ENCODE measurements at places on chromosomes 5 and 9.

DNA sequence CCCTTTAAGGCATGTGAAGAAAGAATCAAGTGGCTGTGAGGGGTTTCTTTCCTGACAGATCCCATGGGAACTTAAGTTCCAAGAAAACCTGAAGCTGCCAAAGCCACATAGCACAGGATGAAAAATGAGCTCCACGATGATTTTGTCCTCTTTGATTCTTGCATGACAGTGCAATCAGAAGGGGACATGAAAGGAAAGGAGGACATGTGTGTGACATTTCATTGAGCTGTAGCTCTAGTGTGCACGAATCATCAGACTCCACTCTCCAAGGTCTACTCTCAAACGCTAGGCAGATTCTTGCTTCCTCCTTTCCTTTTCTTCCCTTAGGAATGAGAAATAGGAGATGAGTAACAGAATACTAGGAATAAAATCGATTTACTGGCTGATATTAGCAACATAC is 142.0 kb downstream of the ZNF608 start:
- DNase-seq = no peak

DNA sequence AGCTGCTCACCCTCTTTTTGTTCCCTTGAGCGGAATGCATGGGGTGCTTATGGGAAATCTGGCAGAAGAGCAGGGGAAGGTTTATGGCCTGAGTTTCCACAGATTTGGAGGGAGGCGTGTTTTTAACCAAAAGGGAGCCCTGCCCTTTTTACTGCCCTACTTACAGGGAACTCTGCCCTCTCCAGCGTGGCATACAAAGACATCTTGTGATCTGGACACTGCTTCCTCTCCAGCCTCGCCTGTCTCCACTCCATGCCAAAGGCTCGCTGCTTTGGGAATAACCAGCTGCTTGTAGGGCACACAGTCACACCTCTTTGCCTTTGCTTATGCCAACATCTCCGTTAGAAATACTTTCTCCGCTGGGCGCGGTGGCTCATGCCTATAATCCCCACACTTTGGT is 314.2 kb downstream of the ARHGAP26 start:
- no peak for DNase-seq

- DNase-seq = no peak
Measured at GRCh38 chr9:120412425-120412951, 167.5 kb downstream of the CDK5RAP2 start.

DNA sequence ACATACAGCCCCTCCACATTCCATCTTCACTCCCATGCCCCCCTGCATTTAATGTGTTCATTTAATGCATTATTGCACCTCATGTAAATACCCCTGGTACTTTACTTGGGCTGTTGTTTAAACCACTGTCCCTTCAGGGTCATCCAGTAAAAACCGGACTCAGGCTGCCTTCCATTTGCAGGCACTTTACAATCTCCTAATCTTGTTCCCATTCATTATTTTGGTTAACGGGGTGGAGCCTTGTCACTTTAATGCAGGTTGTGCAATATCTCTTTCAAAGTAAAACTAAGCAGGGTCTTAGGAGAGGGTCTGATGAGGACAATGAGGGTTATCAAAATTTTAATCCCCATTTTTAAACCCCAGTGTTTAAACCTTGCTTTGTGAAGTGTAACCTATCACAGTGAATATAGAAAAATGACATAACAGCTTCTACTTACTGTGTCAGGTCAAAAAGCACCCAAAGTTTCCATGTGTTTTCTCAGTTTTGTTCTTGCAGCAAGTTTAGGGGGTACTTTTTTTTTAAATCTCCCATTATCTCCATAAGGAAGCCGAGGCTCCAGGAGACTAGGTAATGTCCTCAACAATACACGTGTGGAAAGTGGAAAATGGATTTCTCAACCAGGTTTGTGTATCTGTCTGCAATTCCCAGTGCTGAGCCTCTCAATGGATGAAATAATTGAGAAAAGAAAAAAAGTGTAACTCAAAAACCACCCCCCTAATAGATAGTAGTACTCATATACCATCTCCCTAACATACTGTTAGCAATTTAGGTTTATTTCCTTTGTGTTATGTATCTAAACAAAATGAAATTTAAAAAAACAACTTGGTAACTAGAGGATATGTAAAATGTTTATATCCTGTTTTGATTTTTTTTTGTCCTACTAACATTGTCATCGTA is 54.2 kb upstream of the SPRY4 start:
- DNase-seq = no peak

- DNase-seq = no peak
Measured at GRCh38 chr5:172871982-172872381, 37.9 kb downstream of the ERGIC1 start.

DNA sequence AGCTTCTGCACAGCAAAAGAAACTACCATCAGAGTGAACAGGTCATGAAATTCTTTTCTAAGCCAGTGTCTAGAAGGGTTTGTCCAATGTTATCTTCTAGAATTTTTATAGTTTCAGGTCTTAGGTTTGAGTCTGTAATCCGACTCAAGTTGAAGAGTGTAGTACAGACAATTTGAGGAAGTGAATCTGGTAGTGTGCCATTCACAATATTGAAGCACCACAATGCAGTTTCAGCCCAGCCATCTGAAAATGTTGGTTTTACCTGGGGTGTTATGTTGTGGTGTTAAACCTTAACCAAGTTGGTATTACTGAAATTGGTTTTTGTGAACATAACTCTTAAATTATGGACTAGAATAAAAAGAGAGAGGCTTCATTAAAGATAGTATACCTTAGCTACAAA is 77.2 kb downstream of the ADAMTS16 start:
- DNase-seq = no peak

GRCh38 chr5:23221831-23222230 is 285.6 kb upstream of the PRDM9 start:
- DNase-seq = no peak

DNA sequence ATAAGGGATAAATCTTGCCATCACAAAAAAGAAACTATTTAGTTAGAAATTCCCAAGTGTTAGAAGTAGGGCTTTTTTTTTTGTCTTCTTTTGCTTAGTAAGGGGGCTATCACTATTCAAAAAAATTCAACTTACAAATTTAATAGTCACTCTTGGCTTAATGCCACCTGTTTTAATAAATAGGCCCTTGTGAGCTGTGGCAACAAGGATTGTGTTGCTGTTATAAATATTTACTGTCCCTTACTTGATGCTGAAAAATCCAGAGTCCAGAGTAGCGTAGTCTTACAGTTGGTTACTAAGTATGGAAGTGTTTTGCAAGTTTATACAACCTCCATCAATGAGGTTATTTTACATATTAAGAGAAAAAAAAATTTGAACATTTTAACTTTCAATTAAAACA is 21.4 kb upstream of the CEP78 start:
- no peak for DNase-seq

GRCh38 chr9:114688909-114689610 is 7.1 kb upstream of the TEX48 start:
- DNase-seq = no peak

GRCh38 chr9:73529666-73530065 is 378.0 kb downstream of the ANXA1 start:
- no peak for DNase-seq

DNA sequence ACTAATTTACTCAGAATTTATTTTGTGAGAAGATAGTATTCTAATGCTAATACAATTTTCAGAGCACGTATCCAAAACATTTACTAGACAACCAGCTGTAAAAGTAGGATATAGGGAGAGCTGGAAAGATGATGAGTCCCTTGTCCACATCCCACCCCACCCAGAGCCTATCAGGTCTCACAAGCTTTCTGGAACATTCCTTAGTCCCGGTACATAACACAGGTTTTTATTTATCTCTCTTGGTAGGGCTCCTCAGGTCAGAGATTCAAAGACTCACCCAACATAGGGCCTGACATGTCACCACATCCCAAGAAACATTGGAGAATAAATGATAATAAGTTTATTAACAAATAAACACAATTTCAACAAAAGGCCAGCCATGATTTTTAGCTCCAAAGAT is 13.8 kb upstream of the RAD23B start:
- no peak for DNase-seq

- no peak for DNase-seq
Measured at GRCh38 chr9:129351642-129352145, 173.6 kb upstream of the IER5L start.

DNA sequence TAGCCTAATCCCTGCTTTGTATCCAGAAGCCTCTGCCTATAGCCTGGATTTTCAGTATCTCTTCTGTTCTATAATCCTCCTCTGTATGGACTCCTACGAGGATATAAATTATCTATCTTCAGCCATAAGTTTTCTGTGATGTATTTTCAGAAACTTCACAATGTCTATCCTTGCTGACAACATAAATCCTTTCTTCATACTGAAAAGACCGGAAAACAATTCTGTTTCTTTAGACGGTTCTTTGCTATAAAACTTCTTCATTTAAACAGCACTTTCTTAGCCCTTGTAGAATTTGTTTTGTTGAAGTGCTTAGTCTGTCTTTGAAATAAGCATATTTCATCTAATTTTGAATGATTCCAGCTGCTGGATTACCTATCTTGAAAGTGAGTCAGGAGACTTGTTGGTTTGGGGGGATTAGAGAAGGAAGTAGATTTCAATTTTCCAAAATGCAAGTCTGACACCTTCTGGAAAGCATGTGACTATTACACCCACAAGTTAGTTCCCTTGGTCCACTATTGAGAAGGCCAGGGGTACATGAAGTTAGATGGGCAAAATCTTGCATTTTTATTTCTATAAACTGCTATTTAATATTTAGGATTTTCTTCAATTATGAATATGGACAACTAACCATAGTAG is 96.3 kb upstream of the RANBP3L start:
- DNase-seq = no peak

DNA sequence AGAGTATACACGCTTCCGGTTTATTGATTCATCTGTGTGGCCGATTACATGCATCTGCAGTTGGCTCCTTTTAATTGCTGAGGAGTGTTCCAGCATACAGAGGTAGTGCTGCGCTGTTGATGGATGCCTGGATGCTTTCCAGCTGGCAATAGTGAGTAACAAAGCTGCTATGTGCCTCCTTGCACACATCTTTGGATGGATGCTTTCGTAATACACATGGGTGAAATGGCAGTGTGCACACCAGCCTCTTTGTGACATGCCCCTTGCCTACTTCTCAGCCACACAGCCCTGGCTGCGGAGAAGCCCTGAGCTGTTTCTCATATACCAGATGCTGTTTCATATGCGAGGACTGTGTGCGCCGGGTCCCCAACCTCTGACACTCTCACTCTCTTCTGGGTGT is 151.0 kb downstream of the GADD45G start:
- DNase-seq = no peak

DNA sequence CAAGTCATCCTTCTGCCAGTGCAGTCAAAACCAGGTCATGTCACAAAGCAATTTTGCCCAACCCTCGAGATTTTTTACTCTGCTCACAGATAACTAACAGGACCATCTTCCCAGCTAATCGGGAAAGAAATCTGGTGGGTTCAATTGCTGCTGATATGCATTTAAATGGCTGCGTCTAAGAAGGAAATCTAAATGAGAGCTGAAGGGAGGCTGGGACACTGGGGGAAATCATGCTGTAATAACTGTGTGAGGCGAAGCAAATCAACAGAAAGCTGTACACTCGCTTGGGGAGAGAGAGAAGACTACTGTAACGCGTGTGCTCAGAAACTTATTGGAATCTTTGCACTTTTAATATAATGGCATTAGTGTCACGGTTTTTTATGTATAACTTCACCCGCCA is 535.0 kb downstream of the CDK5RAP2 start:
- no peak for DNase-seq

- DNase-seq = no peak
Measured at GRCh38 chr5:132462333-132462732, 28.2 kb downstream of the IRF1 start.

DNA sequence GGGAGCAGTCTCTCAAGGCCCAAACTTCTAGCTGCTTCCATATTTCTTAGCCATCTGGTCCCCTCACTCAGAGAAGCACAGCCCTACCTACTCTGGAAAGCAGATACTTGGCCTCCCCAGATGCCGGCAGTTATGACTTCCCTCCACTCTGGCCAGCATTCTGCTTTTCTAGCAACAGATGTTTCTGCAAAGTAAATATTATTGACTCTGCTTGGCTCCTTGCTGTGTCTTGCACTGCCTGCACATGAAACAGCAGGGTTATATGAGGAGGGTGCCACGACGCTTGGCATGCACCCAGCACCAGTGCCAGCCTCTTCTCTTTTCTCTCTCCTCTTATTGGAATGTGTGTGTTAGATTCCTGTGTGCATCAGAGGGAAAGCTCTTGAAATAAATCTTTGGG is 99.7 kb downstream of the ARHGAP26 start:
- DNase-seq = no peak

DNA sequence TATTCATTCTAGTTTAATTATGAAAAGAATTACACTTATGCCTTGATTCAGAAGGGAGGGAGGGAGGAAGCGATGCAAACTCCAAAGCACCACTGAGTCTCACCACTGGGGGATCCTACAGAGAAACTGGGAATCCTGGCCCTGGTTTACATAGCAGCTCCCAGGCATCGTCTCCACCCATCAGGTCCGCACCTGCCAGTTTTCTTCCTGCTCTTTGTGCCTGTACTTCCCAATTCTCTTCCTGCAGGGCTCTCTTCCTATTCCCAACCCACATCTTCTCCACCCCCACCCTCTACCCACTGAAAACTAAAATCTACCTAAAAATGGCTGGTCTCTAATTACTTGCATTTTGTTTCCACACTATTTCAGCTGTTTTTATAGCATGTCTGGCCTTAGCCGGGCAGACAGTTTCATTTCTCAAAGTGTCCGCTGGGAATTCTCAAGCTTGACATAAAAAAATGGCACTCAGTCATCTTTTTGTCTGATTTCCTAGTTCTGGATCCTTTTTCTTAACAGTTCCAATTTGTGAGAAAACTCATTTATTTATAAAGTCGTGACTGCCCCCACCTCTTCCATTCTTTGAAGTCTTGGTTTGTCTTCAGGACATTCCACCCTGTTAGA is 1.6 kb upstream of the TNIP1 start:
- no peak for DNase-seq

GRCh38 chr9:95125652-95126051 is 191.9 kb downstream of the FANCC start:
- no peak for DNase-seq

- no peak for DNase-seq
Measured at GRCh38 chr9:3848445-3849114, 322.8 kb upstream of the RFX3 start.

GRCh38 chr5:40904205-40904993 is 4.9 kb upstream of the C7 start:
- DNase-seq = no peak

- no peak for DNase-seq
Measured at GRCh38 chr9:136178061-136178772, 26.7 kb downstream of the LHX3 start.

GRCh38 chr5:136957428-136957827 is 541.7 kb downstream of the SPOCK1 start:
- no peak for DNase-seq

GRCh38 chr5:172003746-172004145 is 2.7 kb downstream of the FBXW11 start:
- no peak for DNase-seq

DNA sequence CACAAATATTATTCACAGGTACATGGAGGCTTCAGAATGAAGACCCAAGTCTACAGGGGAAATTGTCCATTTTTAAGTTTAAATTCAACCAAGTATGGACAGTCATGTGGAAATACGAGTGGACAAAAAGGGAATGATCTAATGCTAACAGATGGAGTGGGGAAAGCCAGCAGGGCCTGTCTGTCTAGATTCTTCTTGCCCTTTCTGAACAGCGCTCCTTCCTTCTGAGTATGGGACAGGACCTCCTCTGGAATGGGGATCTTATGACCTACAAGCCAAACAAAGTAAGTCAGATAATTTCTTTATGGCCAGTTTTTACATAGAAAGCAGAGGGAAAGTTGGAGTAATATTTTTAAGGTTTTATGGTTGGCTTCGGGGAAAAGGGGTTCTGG is 119.8 kb upstream of the NEK6 start:
- no peak for DNase-seq

- DNase-seq = no peak
Measured at GRCh38 chr9:995781-996180, 19.3 kb downstream of the DMRT3 start.

Measured in activated naive CD4-positive, alpha-beta T cell (primary cell).